ENCODE measurements at places on chromosomes 2 and 18.
A peak's percentile ranks its signal among the peaks of the same experiment; 100 is the strongest.

GRCh38 chr2:18251486-18251885, 309.0 kb downstream of the RDH14 start:
- DNase-seq: peak; percentile 55

DNA sequence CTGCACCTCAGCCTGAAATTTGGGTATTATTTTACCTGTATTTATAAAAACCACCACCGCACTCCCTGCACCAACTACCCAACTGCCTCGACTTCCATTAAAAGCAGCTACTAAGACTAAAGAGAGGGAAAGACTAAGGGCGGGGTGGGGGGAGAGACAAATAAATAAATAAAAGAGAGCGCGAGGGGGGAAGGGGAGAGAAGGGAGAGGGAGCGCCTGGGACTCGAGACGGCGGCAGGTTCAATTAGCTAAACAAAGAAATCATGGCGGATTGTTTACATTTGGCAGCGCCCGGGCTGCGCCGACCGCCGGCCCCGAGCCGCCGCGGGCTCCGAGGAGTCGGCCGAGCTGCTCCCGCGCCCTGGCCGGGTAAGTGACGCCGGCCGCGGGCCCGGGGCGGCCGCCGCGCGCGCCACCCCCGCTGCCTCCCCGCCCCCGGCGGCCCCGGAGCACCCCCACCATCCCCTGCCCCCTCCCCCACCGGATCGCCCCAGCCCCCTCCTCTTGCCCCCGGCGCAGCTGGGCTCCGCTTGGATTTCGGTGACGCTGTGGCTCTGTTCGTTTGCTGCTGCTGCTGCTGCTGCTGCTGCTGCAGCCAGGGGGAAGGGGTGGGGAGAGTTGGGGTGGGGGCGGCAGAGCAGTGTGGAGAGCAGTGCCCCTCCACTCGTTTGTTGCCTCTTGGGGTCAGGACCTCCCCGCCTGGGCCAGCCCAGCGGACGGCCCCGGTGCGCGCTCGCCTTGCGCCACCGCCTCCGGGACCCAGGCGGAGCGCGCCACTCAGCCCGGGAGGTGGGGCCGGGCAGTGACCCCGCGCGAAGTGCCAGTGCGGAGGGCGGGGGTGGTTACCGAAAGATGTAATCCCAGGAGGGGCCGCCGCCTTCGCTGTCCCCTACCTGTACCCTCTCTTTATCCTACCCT, 187.2 kb upstream of the FANCL start:
- DNase-seq: peak; percentile 68

- DNase-seq: peak; percentile 57
Measured at GRCh38 chr18:8609659-8610458, 622 bp downstream of the RAB12 start.

DNA sequence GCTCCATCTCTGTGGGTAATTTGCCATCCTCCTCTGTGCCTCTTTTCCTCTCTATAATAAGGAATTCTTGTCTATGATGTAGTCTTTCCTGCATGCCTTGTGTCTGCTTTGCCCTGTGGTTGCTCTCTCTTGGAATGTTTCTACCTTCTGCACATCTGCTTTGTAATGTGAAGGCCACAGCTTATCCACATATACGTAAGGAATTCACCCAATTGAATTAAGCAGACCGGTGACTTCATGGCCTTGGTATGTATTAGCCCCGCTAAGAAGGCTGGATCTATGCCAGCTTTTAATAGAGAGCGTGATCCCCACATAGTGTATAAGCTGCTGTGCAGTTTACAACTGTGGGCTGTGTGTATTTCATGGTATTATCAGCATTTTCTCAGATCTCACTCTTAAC, 274.7 kb downstream of the RNF144A start:
- DNase-seq: peak; percentile 91

DNA sequence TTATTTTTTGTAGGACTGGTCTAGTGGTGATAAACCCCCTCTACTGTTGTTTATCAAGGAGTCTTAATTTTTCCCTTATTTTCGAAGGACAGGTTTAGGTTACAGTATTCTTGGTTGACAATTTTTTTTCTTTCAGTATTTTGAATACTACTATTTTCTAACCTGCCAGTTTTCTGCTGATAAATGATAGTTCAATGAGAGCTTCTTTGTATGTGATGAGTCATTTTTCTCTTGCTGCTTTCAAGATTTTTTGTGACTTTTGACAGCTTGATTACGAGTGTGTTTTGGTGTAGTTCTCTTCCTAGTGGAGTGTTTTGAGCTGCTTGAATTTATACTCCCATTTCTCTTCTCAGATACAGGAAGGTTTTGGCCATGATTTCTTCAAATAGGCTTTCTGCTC, 77.5 kb downstream of the ACSL3 start:
- DNase-seq: no peak

GRCh38 chr18:32042337-32042736, 23.7 kb downstream of the RNF125 start:
- no peak for DNase-seq

DNA sequence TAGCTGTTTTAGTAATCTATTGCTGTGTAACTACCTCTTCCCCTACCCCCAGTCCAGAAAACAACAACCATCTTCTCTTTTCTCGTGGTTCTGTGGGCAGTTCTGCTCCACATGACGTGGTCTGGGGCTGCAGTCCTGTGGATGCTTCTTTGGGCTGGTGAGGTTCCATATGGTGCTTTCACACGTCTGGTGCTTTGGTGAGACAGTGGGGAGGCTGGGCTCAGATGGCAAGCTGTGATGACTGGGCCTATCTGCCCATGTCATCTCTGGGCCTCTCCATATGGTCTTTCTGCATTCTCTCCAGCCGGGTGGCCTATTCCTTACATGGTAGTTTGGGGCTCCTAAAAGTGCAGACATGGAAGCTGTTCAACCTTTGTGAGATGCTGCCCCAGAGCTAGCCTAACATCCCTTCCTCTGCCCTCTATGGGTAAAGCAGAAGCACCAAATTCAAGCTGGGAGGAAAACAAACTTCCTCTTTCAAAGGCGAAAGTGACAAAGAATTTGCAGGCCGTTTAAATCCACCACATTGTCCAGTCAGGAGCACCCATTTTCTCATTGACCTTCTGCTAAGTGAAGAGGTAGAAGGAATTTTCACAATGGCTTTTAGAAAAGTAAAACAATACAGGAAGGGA, 68.3 kb upstream of the IL1R1 start:
- DNase-seq: no peak

GRCh38 chr18:55286257-55286825, 301.7 kb downstream of the TCF4 start:
- DNase-seq: no peak

- DNase-seq: no peak
Measured at GRCh38 chr2:157849591-157849990, 26.5 kb downstream of the ACVR1 start.
